ENCODE measurements at places on chromosomes 6 and 20.

DNA sequence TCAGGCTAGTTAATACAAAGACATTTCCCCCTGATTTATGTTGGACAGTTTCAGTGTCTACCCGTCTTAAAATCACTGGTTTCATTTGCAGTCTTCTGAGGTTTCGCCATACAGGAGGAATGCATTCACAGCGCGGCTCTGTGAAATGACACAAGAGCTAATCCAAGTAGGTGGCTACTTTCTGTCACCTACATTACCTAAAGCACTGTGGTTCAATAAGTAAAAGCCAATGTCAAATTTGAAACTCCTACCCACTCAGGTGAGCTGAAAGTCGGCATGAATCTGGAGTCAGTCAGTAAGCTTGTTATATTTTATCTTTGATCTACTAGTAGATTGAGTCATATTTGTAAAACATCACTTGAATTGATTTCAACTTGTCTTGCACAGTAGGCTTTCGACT lies 370.8 kb downstream of the LAMA2 start:
- DNase-seq: no peak

DNA sequence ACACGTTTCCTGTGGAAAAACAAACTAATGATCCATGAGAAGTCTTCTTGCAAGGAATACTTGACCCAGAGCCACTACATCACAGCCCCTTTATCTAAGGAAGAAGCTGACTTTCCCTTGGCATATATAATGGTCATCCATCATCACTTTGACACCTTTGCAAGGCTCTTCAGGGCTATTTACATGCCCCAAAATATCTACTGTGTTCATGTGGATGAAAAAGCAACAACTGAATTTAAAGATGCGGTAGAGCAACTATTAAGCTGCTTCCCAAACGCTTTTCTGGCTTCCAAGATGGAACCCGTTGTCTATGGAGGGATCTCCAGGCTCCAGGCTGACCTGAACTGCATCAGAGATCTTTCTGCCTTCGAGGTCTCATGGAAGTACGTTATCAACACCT lies 35.4 kb downstream of the GCNT2 start:
- no peak for DNase-seq

DNA sequence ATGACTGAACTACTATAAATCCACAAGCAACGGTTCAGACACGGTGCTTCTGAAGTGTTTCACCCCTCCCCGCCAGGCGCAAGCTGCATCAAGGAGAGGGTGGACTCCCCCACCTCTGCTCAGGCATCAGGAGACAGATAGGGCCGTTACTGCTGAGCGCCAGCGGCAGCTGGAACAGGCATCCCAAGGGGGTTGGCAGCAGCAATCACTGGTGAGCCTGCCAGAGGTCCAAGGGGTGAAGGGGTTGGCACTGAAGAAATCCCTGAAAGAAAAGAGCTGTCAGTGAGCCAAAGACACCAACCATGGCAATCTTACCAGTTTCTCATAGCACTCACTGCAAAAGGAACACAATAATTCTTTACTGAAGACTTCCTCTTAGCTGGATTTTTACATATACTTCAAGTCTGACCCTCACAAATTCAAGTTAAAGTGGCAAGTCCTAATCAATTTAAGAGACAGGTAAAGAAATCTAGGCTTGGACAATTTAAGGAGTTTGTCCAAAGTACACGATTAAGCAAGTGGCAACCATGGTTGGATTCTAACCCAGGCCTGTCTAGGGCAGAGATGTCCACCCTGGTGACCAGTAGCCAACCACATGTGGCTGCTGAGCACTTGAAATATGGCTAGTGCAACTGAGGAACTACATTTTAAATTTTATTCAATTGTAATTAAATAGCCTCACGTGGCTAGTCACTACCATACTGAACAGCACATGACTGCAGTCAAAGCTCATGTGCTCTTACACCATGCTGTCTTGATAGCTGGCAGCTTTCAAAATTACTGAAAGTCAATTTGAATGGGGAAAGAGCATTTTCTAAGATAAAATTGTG lies 21.7 kb upstream of the TBC1D20 start:
- no peak for DNase-seq

GRCh38 chr20:8401556-8401955 lies 269.5 kb downstream of the PLCB1 start:
- no peak for DNase-seq

DNA sequence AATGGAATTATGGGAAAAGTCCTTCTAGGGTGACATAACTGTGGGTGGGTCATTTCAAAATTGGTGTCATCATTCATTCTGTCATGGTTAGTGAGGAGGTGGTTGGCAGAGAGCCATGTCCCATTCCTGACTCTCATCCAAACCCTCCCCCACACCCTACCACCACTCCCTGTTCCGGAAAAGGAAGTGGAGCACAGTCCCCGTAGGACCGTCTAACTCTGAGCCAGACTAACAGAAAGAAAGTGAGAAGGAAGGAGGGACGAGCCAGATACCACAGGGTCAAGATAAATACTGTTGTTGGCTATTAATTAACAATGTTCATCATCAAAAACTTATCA lies 4.8 kb downstream of the TRIM10 start:
- no peak for DNase-seq
